ENCODE measurements at places on chromosomes 11 and 22.

DNA sequence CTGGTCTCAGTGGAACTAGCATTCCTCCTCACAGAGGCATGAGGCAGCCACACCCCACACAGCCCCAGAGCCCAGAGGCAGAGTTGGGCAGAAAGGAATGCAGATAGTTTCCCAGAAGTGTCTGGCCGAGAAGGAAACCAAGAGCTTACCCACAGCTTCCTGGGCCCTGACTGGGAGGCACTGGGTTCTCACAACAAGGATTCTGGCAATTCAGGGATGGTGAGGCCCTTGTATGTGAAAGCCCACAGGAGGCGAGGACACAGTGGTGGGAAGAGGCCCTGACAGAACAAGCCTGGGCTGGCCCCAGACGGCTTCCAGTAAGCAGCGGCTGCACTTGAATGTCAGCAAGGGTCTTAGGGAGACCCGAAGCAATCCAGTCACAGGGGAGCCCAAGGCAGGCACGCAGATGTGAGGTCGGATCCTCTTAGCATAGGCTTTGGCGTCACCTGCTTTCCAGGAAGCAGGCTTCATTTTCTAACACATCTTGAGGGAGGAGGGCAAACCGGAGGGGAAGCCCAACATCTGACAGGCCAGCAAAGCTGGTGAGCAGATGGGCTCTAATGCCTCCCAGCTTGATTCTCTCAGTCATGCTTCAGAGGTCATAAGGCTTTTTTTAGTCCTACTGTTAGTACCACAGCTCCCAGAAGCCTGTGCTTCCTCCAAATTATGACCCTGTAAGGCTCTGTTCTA is 78.3 kb upstream of the AKIP1 start:
- no peak for DNase-seq

DNA sequence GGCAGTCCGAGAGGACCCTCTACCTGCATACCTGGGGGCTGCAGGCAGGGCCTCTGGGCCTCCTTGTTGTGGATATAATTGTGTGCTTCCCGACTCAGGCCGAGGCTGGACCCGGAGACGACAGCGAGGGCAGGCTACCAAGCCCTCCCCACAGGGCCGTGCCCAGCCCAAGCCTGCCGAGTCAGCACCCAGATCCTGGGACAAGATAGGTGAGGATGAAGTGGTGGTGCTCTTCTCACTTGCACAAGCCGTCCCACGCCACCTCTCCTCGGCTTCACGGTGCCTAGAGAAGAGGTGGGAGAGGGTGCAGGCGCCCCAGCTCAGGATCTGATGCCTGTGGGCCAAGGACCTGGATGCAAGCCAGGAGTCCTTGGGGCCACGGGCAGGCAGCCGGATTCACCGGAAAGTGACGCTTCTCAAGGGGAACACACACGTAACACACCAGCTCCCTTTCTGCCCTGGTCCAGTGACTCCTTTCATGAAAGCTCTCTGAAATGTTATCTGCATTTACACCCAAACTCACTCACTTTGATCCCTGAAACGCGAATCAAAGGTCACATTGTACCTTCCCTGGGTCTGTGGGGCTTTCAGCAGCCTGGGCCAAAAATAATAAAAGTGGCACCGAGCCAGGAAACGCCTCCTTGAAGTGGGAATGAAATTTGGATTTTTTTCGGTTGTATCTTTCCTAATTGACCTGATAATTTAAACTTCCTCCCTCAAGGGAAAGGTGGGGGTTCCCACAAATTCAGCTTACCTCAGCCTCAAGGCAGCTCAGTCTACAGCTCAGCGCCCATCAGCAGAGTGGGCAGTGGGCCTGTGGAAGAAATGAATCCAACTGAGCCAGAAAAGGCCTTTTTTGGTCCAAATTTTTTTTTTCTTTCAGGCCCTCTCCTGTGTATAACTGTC is 1.1 kb upstream of the GNB1L start:
- no peak for DNase-seq

- DNase-seq, result no peak
These were observed 92.9 kb upstream of the USP47 start for GRCh38 chr11:11748706-11749365.

DNA sequence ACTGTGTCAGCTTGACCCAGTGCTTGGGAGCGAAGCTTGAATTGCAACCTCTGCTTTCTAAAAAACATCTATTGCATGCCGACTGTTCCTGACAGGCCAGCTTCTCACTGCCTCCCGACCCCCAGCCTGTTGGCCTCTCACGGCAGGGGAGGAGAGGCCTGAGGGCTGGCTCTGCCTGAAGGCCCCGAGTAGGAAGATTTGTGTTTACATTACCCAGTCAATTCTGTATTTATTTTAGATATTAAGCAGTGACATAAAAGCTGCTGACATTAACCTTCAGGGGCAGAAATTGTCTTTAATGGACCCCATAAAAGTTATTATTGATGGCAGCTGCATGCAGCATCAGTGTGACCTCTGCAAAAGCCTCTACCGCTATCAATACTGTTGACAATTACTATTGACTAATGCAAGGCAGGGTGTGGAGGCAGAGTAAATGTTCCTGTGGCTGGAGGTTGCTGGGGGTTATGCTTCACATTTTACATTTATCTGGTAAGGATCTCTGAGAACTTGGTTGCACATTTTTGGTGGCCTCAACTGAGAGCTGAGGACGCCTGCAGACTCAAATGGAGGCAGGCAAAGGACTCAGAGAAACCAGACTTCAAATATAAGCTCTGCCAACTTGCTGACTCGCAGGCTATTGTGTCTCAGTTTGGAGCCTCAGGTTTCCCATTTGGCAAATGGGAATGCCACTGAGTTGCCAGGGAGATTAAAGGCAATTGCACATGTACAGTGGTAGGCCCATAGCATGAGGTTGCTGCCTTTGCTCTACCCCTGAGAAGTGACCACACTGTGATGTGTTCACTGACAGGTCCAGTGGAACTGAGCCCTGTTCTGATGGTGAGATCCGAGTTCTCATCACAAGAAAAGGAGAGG is 380.5 kb downstream of the TENM4 start:
- no peak for DNase-seq

DNA sequence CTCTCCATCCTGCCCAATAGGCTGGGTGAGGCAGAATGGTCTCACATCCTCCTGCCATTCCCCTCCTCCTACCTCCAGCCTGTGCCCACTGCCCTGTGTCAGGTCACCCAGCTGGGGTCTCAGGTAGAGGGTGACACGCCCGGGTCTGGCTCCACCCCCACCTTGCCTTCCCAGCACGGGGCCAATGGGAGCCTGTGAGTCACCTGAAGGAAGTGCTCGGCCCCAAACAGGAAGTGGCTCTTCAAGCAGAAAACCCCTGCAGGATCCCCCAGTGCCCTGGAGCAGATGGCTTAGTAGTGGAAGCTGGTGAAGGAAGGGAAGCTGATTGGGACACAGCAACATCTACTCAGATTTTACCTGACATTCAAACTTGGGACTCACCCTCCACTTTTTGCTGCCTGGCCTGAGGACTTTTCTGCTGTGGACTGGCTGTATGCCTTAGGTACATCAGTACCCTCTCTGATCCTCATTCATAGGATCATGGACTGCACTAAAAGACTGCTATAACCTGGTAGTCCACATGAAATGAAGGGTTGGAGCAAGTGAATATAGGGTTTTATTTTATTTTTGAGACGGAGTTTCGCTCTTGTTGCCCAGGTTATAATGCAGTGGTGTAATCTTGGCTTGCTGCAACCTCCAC is 33.4 kb downstream of the GDPD5 start:
- DNase-seq, result peak; percentile 46

GRCh38 chr11:85316967-85317366 is 310.2 kb downstream of the DLG2 start:
- DNase-seq, result no peak

GRCh38 chr11:120332822-120333716 is 3.1 kb upstream of the ARHGEF12 start:
- no peak for DNase-seq

DNA sequence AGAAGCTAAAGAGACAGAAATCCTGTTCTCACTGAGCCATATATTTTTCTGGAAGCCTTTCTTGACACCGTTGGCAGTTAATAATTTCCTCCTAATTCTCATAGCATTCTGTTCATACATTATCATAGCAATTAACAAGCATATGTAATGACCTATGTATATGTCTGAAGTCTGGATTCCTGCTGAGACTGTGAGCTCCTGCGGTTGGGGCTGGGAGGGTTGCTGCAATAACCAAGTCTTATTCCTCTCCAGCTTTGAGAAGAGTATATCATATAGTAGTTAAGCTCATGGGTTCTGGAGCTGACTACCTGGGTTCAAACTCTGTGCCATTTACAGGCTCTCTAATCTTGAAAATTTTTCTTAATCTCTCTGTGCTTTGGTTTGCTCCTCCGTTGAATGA is 175.2 kb downstream of the MAML2 start:
- no peak for DNase-seq

DNA sequence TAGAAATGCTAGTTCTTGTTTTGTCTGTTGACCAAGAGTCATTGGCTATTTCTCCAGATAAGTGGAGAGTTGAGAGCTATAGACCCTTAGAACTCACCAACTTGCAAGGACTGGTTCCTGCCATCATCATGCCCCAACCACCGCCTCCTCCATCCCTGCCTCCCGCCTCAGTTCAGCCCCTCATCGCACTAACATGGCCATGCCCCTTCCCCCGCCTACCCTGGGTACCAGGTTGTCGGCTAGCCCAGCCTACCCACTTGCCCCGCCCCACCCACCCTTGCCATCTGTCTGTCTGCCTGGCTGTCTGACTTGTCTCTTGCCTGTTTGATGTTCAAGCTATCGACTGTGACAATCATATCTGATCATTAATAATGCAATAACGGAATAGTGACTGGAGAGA is 154.1 kb downstream of the TRIM29 start:
- DNase-seq, result no peak

- DNase-seq, result no peak
These were observed 84.6 kb upstream of the PARVA start for GRCh38 chr11:12292766-12293165.

DNA sequence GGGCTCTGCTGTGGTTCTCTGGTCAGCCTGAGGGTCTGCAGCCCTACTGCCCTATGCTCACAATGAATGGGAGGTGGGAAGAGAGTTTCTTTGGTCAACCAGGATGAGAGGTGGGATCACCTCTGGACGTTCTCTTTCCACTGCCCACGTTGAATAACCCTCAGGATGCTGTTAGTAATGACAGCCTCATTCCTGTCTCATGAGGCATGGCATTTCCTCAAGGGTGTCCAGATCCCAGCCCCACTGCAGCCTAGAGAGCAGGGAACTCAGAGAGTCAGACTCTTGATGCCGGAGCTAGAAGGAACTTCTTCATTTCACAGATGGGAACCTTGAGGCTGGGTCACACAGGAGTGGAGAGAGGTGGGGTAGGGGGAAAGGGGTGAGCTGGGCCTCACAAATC is 196.0 kb downstream of the CEP164 start:
- no peak for DNase-seq

DNA sequence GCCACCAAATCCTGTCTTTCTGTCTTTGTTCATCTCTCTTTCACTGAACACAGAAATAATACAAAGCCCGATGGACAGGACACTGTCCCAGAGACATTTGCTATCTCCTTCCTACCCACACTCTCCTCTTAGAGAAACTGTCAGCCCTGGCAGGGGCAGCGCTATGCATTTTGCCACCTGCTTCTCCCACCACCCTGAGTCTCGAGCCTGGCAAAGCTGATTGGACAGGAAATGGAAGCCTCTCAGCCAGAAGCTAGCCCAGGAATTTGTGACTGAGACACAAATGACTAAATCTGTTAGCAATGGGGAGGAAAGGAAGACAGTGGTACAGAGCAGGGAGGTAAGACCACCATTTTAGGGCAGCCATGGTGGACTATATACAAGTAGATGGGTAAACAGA is 14.9 kb upstream of the GALNT18 start:
- no peak for DNase-seq

GRCh38 chr11:95700471-95700817 is 89.1 kb downstream of the FAM76B start:
- DNase-seq, result no peak

GRCh38 chr22:49159711-49160110 is 668.0 kb downstream of the BRD1 start:
- no peak for DNase-seq

- DNase-seq, result no peak
These were observed 591.2 kb downstream of the INSC start for GRCh38 chr11:15705891-15706290.

- DNase-seq, result no peak
These were observed 44.1 kb downstream of the MMP20 start for GRCh38 chr11:102581066-102581465.

GRCh38 chr11:72682238-72682857 is 8.1 kb upstream of the PDE2A start:
- DNase-seq, result no peak

GRCh38 chr11:124115782-124116616 is 749 bp downstream of the VWA5A start:
- DNase-seq, result no peak

DNA sequence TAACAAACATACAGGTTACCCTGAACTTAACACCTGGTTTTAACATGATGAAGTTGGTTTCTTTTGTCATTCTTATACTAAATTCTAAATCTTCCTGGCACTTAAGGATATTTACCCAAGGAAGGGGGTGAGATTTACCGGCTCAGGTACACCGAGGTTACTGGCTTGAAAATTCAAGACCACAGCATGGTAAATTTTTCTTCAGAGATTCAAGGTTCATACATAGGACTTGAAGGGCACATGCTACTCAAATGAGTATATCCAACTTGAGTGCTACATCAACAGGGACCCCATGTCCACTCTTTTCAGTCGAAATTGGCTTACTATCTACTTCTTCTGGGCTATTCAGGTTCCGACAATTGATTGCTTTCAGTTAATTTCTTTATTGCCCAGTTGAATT is 12.7 kb downstream of the SERPING1 start:
- no peak for DNase-seq

DNA sequence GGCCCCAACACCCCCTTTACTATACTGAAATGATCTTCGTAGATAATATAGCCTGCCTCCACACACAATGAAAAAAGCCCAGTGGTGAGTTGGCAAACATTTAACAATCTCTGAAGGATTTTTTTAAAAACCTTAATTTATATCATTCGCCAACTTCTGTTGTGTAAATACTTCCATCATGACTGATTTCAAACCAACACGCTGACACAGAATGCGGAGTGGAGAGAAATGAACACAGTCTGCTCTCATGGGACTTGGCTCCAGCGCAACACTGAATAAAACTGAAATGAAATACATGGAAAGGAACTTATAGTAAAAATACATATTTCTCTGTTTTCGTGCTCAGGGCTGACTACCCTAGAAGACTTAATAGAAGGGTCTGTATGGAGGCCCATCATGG is 61.3 kb upstream of the WNT11 start:
- DNase-seq, result no peak

DNA sequence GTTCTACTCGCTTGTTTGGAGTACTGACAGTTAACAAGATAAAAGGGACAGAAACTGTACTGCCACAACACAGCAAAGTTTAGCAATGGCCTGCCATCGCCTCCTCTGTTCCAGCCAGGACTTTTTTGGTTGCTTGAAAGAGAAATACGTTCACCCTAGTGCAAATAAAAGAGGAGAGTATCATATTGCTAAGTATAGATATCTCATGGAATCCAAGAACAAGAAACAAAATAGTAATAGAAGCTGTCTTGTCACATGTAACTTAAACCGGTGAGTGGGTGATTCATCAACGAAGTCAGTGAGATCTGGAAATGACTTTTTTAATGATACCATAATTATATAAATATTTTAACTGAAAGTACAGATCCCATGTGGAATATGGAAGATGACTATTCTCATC is 35.4 kb downstream of the SLC1A2 start:
- no peak for DNase-seq

All from stimulated activated CD8-positive, alpha-beta memory T cell treated with anti-CD3 and anti-CD28 coated beads, Interleukin-4, amount 100 ng/mL, for 1 hour (primary cell).